ENCODE measurements at places on chromosomes 5 and 9.

DNA sequence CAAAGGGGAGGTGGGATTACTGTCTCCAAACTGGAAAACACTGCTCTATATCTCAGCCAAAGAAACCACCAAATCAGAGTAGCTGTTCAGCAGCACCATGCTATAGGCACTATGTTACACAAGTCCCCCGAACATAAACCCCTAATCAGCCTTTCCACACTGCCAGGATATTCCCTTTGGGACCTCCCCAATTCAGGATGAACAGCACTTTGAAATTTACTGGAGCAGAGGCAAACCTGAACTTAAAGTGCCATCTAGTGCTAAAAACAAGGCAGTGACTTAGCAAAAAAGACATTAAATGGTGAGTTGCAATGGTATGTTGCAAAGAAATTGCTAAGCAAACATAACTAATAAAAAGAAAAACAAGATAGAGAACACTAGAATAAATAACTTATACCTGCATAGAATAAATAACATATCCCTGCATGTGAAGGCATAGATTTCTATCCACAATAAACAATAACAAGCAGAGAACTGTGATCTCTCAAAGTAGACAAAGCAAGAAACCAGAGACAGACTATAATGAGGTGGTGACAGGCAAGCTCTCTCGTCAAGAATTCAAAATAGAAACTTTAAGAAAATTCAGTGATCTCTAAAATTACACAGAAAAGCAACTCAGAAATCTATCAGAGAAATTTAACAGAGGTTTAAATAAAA is 584.4 kb upstream of the ACO1 start:
- DNase-seq = peak; percentile 4

GRCh38 chr9:75089373-75089766 is 1.1 kb downstream of the OSTF1 start:
- DNase-seq = no peak

- no peak for DNase-seq
Measured at GRCh38 chr5:168291342-168291963, at the start of gene WWC1. Gene WWC1, plus strand, starts transcription at chr5:168291645. Its CDS starts 508 bp downstream, at chr5:168292153.

- peak; percentile 7 for DNase-seq
Measured at GRCh38 chr5:7916171-7916804, 47.3 kb downstream of the MTRR start.

- DNase-seq = peak; percentile 16
Measured at GRCh38 chr5:167985373-167985772, 306.1 kb upstream of the WWC1 start.

DNA sequence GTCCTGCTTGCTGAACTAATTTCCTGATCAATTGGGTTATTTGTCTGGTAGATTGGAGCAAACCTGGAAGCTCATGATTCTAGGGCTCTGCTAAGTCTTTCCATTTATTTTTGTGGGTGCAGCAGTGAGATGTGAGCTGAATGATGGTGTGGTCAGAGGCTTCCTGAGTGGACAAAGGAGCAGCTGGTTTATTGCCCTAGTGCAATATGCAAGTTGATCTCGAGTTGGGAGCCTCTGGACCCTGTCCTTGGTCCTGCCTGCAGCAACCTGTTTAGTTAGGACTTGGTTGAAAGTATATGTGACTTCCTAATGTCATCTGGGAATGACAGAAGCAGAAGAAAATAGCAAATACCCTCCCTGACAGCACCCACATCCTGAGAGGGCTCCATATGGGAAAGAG is 4.2 kb upstream of the UNC5A start:
- DNase-seq = no peak

- DNase-seq = peak; percentile 35
Measured at GRCh38 chr9:86792136-86792535, 155.2 kb downstream of the GAS1 start.

DNA sequence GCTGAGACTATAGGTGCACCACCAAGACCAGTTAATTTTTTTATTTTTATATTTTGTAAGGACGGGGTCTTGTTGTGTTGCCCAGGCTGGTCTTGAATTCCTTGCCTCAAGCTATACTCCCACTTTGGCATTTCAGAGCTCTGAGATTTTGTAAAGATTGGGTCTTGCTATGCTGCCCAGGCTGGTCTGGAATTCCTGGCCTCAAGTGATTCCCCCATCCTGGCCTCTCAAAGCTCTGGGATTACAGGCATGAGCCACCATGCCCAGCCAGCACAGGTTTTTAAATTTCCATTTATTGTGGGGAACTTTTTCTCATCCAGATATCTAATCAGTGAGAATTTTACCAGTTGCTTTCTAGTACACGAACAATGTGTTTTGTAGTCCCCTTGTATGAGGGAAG is 156.1 kb upstream of the VLDLR start:
- no peak for DNase-seq

- DNase-seq = no peak
Measured at GRCh38 chr5:132751444-132751843, 4.2 kb downstream of the CCNI2 start.

GRCh38 chr5:144267961-144268513 is 97.4 kb downstream of the KCTD16 start:
- no peak for DNase-seq

GRCh38 chr9:69658987-69659675 is 13.0 kb downstream of the APBA1 start:
- no peak for DNase-seq

- peak; percentile 31 for DNase-seq
Measured at GRCh38 chr5:66958980-66959641, 237.5 kb downstream of the CD180 start.

GRCh38 chr5:78833284-78833683 is 151.8 kb downstream of the ARSB start:
- no peak for DNase-seq

DNA sequence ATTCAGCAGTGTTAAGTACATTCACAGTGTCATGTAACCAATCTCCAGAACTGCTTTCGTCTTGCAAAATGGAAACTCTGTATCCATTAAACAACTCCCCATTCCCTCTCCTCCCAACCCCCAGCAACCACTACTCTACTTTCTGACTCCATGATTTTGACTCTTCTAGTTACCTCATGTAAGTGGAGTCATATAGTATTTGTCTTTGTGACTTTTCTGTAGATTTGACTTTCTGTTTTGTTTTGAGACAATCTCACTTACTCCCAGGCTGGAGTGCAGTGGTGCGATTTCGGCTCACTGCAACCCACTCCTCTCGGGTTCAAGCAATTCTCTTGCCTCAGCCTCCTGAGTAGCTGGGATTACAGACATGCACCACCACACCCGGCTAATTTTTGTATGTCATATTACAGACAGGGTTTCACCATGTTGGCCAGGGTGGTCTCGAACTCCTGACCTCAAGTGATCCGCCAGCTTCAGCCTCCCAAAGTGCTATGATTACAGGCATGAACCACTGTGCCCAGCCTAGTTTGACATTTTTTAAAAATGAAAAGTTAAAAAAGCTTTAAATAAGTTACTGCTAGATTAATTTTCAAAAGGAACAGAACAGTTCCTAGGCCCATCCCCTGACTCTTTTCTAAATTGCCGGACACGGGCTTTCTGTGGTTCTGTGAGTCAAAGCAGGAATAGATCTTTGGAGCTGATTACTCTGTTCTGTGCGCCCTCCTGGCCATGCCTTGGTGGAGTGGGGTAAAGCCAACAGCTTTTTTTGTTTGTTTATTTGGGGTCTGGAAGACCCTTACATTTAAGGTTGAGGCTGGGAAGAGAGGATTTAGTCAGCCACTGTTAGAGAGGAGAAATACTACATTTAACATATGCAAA is 59.3 kb downstream of the RALGPS1 start:
- DNase-seq = no peak

DNA sequence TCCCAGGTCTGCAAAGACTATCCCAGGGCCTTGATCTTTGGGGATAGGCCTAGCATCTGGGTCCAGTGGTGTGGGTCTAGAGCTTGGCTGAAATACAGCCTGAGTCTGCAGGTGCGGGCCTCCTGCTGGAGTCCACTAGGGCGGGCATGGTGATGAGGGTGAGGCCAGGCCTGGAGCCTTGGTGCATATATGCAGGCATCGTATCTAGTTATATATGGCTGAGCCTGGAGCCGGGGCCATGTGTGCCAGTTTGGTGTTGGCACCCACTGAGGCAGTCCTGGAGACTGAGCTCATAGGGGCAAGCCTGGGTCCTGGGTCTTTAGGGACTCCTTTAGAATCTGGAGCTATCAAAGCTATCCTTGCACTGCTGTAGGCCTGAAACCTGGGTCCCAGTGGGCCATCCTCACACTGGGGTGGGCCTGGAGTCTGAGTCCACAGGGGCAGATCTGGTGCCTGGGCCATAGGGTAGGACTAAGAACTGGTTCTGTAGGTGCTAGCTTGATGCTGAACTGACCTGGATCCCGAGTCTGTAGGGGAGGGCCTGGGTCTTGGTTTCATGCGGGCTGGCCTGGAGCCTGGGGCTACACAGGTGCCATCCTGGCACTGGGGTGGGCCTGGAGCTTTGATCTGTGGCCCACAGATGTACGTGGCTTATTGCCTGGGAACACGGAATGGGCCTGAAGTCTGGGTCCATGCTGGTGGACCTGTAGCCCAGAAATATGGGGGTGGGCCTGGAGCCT is 346.5 kb upstream of the MEF2C start:
- DNase-seq = no peak

- no peak for DNase-seq
Measured at GRCh38 chr5:105659396-105659795, 2011.3 kb downstream of the EFNA5 start.

- DNase-seq = no peak
Measured at GRCh38 chr5:135473956-135474670, 22.0 kb upstream of the TIFAB start.

GRCh38 chr9:90894986-90895687 is 93.5 kb downstream of the SYK start:
- no peak for DNase-seq

GRCh38 chr5:151448038-151448985 is 909 bp downstream of the SLC36A1 start:
- DNase-seq = no peak

GRCh38 chr5:154135125-154135817 is 55.3 kb upstream of the GALNT10 start:
- DNase-seq = no peak

DNA sequence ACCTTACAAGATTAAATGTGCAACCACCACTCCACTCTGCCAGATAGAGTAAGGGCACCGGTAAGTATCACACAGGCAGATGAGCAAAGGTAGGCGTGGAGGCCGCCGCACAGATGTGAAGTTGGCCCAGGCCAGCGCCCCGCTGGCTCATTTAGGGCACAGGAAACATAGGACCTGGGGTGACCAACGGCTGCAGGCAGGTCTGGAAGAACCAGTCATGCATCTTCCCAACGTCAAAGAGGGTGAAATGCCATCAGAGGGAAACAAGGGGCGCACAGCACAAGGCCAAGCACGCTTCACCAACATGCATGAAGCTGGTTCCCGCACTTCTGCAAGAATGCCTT is 31.7 kb upstream of the SLC6A3 start:
- DNase-seq = no peak

GRCh38 chr5:134567641-134568336 is 42.3 kb downstream of the JADE2 start:
- no peak for DNase-seq

- no peak for DNase-seq
Measured at GRCh38 chr5:55036477-55036876, 12.4 kb downstream of the GZMK start.

DNA sequence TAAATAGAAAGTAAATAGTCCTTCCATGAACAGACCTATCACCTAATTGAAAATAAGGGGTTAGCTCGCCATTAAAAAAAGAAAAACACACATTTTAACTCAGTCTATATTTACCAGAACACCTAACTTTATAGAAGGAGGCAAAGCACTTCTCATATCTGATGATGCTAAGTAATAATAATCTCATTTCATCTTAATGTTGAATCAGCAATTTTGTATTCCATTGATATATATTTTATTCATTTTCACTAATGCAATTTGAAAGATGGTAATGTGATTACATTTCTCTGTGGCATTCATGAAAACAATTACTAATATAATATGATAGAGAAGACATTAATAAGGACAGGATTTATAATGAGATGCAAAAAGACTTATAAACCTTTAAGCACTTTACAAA is 276.7 kb downstream of the BNC2 start:
- DNase-seq = no peak

DNA sequence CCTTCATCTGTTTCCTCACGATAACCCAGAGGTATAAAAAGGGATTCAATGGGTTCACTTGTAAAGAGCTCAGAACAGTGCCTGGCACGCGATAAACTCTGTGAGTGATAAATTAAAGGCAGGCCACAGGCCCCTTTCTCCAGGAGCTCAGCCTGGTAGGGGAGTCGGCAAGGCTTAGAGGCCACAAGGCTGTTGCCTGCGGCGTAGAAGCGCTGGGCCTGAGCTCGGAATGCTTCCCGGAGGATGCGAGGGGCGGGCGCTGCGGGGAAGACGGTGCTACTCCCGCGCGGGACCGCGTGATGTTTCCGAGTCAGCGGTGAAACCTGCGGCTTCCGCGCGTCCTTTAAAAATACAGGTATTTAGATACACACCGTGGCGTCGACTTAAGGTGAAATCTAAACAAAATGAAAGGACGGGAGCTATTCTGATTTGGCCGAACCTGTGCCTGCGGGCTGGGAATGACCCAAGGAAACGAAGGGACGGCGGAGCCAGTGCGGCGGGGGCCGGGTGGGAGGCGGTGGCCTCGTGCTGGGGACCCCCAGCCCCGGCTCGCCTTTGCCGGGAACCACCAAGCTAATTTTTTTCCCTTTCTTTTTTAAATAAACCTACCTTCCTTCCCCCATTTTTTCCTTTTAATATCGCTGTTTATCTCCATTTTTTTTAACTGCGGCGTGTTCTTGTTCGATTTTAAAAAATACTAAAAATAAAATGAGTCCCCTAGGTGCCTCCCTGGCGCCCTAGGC is 6.2 kb downstream of the NKX2-5 start:
- no peak for DNase-seq

GRCh38 chr5:59424515-59424914 is 469.0 kb downstream of the PDE4D start:
- no peak for DNase-seq

DNA sequence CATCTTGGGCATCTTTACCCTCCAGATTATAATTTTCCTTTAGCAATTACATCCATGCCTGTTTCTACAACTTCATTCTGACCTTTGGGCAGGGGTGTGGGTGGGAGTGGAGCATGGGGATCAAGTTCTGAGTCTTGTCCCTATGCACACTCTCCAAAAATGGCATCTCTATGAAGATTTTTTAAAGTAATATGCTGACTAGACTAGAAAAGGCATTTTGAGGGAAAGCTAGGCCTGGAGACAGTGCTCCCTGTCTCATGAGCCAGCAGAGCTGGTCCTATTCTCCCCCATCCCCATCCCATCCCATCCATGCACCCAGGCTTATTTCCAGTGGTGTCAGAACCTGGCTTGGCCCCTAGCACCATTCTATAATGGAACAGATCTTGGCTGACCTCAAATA is 398.0 kb upstream of the SLC24A2 start:
- no peak for DNase-seq

- DNase-seq = no peak
Measured at GRCh38 chr5:78903353-78903752, 81.8 kb downstream of the ARSB start.

- DNase-seq = no peak
Measured at GRCh38 chr9:4321554-4321953, 21.7 kb upstream of the GLIS3 start.

- no peak for DNase-seq
Measured at GRCh38 chr9:85479305-85479704, 262.4 kb downstream of the AGTPBP1 start.

- DNase-seq = peak; percentile 28
Measured at GRCh38 chr5:81164936-81165335, 68.2 kb upstream of the CKMT2 start.

All from kidney epithelial cell (primary cell).